Dorsolateral prefrontal cortex (tissue), 122 donors: ENCODE measurements at places on chromosomes 2 and 18.

- DNase-seq = no peak
Measured at GRCh38 chr2:155266109-155266508, 567.6 kb downstream of the KCNJ3 start.

- peak; percentile 63 for DNase-seq
Measured at GRCh38 chr2:239927424-239927981, 97.6 kb downstream of the NDUFA10 start.

- DNase-seq = no peak
Measured at GRCh38 chr18:31190919-31191318, 28.3 kb upstream of the DSC1 start.

- DNase-seq = no peak
Measured at GRCh38 chr18:74399091-74399887, 57.8 kb downstream of the DIPK1C start.

DNA sequence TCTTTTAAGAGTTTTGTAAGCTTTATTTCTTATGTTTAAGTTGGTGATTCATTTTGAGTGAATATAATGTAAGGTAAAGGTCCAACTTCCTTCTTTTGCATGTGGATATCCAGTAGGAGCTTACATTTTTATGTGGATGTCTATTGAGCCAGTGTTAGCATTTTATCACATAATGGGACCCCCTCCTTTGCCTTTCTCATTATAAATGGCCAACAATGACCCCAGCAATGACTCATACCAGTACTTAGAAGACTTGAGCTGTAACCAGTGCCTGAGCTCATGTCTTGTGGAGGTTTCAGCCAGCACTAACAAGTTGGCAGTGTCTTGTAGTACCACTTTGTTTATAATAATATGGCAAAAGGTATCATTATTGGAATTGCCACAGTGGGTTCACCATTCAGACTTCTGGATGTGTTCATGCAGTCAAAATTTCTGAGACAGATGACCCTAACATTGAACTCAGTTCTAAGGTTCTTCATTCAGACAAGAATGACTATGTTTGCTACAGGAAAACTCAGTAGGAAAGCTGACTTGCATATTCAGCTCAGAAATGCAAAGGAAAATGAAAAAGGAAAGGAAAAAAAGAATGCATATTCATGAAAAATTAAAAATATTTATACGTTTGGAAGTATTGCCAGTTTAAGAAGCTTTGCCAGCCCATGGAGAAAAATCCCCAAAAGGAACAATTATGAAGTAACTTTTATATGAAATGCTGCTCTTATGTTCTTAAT lies 41.0 kb downstream of the CDKL4 start:
- DNase-seq = no peak

DNA sequence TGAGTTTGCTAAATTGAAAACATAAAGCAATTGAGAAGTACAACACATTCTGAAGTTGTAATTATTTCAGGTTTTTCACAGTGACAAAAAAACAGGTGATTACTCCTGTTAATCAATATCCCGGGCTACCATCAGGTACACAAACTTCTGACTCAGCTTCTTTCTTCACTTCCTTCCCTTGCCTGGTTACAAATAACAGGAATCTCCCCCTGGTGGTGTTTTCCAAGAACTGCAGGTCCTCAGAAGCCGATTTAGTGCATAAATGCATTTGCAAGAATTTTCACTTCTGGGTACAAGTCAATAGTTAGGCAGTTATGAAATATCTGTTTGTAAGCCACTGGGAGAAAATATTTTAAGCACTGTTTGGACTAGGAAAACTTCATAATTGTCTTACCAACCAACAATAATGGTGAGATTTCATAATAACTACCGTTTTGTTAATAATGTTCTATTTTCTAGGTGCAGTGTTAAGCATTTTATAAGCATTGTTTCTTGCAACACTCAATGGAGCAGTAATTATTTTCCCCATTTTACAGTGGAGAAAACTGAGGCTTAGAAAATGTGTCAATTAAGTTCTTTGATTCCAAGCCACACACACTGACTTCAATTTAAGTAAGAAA lies 12.4 kb upstream of the GMCL1 start:
- no peak for DNase-seq

DNA sequence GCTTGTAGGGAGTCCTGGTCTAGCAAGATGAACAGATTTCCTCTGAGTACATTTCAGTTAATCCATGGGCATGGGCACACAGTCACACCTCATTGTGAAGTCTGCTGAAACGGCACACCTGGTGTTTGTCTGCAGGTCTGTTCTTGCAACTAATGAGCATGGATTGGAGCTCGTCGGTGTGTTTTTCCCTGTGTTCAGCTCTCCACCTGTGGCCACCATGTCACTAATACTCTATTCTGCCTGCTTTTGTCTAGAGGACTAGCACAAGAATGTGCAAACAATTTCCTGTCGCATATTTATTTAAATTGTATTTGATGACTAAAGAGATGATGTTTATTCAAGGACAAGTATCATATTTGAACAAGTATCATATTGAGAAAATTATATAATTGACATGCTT lies 24.5 kb upstream of the PPP4R1 start:
- DNase-seq = no peak

GRCh38 chr2:139992078-139992477 lies 1211.9 kb upstream of the NXPH2 start:
- DNase-seq = no peak

GRCh38 chr2:105777506-105778055 lies 32.9 kb downstream of the NCK2 start:
- no peak for DNase-seq

DNA sequence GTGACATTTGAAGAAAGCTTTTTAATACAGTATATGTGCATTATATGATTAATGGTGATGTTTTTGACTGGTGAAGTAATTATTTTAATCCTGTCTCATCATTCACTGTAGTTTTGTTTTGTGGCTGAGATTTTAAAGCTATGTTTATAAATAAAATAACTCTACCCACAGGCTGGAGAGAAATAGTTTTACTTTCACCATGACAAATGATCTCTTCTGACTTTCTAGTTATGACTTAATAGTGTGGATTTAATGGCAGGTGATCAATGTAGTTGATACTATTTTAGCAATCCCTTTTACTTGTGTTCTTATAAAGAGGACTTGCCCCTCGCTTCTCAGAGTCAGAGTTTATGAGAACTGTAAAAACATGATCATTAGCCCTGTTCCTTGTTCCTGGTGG lies 289.5 kb upstream of the SIX3 start:
- DNase-seq = no peak

- DNase-seq = no peak
Measured at GRCh38 chr2:37456479-37456878, 112.0 kb downstream of the QPCT start.

DNA sequence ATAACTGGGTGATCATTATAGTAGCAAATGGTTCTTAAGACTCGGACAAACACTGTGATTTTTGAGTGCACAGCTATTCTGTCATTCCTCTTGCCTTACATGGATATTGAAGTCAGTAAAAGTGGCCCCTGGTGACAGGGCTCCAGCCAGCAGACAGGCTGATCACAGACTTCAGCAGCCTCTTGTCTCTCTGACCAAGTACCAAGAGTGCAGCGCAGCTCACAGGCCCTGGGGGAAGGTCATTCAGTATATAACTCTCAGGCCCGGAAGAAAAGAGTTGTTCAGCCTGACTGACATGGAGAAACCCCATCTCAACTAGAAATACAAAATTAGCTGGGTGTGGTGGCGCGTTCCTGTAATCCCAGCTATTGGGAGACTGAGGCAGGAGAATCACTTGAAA lies 202.6 kb downstream of the HRH4 start:
- no peak for DNase-seq

GRCh38 chr2:208502288-208502687 lies 95.7 kb downstream of the PTH2R start:
- DNase-seq = no peak

- DNase-seq = no peak
Measured at GRCh38 chr18:48838921-48839818, 111.6 kb downstream of the SMAD7 start.

DNA sequence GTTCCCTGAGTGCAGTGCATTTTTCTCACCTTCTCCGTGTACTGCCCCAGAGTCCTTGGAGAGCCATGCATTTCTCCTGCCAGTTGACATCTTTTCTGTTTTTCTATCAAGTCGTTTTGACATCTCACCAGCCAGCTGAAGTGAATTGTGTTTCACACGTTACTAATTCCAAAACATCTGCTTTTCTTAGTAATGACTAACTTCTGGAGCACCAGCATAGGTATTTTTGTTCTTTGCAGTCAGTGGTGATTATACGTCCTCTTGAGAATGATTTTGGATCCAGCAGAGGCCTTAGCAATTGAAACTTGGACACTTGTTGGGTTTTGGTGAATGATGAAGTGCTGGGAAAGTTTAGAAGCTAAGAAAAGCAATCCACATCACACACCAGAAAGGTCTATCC lies 112.5 kb downstream of the PIK3C3 start:
- no peak for DNase-seq

- no peak for DNase-seq
Measured at GRCh38 chr2:164560181-164560792, 61.0 kb downstream of the GRB14 start.

DNA sequence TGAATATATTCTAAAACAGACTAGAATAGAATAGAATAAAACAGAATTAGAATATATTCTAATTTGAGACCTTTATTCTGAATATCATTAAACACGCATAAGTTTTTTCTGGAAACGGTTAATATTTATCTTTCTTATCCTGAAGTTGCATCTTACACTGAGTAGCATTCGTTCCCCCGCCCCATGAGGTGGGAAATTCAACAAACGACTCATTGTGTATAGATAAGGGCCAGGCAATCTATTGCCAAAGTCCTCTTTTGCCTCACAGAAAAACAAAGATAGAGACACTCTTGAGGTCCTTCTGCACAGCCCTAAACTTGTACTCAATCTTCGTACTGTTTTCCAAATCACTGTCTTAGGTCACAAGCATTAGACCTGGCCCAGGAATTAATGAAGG lies 98.1 kb downstream of the COL6A3 start:
- no peak for DNase-seq

DNA sequence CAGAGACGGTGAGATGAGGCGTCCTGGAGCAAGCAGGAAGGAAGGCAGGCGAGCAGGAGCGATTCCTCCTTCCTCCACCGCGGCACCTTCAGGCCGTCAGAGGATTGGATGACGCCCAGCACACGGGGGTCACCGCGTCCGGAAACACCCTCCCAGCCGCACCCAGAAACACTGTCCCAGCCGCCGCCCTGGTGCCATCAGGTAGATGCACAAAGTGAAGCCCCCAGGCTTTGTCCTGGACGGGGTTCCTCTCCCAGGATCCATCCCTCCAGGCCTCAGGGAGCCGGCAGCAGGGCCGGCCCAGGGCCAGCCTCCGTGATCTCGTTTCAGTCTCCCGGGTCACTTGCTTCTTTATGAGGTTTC lies 31.5 kb downstream of the RTP5 start:
- no peak for DNase-seq

- DNase-seq = no peak
Measured at GRCh38 chr18:12282442-12283039, 25.5 kb upstream of the TUBB6 start.

DNA sequence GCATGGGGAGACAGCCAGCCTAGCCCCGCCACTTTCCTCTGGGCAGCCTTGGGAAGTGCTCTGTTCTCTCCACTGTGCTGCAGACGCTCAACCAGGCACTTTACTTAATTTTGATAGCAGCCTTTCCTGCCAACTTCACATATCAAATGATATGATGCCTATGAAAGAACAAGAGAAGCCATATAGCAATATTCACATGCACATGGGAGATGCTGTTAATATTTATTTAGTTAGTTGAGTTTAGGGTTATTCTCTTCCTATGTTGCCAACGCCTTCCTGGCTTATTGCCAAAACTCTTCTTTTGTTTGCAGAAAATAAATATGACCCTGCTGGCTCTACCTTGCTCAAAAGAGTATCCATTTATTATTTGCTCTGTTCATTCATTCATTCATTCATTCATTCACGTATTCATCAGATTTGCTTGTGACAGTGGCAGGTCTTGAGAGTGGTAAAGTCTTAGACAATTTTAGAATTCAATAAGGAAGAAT lies 99.3 kb downstream of the GATA6 start:
- DNase-seq = no peak

- DNase-seq = no peak
Measured at GRCh38 chr2:2222931-2223330, 108.1 kb downstream of the MYT1L start.

DNA sequence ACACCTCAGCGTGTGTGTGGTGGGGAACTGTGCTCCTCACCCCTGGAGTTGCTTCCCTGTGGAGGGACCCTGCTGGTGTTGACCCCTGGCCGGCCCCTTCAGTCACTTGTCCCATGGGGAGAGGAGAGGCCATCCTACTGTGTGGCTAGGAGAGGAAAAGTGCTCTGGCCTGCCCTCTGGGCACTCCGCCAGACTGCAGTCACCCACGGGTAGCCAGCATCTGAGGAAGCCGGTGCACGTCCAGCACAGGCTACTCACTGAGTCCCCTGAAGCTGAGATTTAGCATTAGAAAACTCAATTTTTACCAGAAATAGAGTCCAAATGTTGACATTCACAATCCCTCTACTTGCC lies 211.5 kb upstream of the RAB6C start:
- DNase-seq = no peak

GRCh38 chr2:223674998-223675609 lies 72.9 kb upstream of the SCG2 start:
- no peak for DNase-seq

GRCh38 chr2:48059975-48060374 lies 153.7 kb upstream of the FBXO11 start:
- no peak for DNase-seq

DNA sequence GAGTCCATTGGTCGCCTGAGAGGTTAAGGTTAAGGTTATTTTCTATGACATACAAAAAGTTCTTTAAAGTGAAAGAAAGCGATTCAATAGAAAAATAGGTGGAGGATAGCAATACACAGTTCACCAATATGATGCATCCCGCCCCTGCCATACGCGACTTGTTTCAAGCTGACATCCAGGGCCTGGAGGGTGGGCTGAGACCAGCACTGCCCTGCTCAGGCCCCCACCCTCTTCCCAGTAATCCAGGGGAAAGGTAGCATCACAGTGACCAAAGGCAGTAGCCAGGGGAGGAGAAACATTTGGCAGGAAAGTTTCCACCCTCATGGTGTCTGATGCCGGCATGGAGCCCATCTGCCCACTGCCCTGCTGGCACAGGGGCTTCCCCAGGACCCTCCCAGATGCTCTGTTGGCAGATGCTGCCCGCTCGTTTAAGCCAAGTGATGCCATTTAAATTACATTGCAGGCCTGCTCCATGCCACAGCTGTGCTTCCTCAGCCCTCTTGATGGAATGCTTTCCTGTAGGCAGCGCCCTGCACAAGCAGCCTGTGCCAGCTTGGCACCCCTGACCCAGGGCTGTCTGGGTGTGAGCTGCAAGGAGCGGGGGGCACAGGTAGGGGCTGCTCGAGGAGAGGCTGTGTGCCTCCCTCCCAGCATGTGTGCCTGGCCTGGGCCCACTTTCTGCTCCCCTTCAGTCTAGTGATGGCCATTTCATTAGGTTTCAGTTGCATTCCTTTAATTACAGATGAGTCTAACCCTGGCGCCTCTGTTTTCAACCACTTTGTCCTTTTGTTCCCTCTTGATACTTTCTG lies 10.7 kb upstream of the ANO7 start:
- DNase-seq = no peak
